ENCODE measurements at places on chromosomes 4 and X.

- DNase-seq: no peak
Observed at GRCh38 chr4:40662962-40663604, 33.4 kb upstream of the RBM47 start.

DNA sequence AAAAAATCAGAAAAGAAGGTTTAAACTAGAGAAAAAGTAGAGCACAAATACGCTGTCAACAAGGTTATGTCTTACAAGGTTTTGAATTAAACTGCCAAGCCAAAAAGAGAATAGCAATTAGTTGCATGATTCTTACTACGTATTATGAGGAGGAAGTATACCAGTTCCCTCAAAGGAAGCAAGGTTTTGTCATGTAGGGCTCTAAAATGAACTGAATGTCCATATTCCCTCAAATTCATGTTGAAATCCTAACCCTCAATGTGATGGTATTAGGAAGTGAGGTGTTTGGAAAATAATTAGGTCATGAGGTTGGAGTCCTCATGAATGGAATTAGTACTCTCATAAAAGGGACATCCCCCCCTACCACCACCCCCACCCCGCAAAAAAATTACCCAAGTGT is 201.0 kb downstream of the FBXW7 start:
- no peak for DNase-seq

GRCh38 chrX:114906984-114907510 is 110.4 kb downstream of the IL13RA2 start:
- DNase-seq: peak; percentile 17

- peak; percentile 10 for DNase-seq
Observed at GRCh38 chr4:108881190-108881589, 118.3 kb upstream of the ETNPPL start.

- no peak for DNase-seq
Observed at GRCh38 chr4:129371926-129372325, 276.0 kb downstream of the C4orf33 start.

- DNase-seq: no peak
Observed at GRCh38 chr4:116180157-116180601, 905.2 kb downstream of the TRAM1L1 start.

DNA sequence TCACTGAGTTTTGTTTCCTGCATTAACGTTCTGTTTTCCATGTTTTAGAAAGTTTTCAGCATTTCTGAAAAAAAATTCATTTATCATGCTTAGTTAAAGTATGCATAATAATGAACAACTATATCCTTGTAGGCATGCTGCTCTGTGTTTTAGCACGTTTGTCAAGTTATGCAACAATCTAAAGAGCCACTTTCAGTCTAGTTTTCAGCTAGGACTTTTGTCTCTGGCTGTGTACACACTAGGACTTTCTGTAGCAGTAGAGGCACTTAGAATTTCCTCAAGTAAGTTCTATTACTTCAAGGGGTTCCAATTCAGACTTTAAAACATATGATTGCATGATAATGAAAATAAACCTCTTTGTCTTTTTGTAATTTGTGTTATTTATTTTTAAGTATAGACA is 12.4 kb downstream of the DCAF8L1 start:
- DNase-seq: no peak

GRCh38 chrX:75273483-75273882 is 402 bp upstream of the UPRT start:
- DNase-seq: no peak

DNA sequence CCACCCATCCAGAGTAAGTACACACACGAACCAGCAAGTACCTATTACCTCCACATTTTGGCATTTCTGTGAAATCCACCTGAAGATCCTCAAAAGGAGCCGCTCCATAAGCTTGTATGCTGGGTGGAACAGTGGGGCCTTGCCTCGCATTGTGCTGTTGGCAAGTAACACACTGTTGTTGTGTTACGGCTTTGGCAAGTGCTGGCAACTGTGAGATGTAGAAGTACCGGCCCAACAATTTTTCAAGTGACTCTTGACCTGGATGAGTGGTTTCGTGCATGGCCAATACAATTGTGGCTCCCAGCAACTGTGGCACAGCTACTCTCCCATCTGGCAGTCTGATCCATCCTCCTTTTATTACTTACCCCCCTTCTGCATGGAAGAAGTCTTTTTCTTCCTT is 128.7 kb downstream of the CCNB3 start:
- DNase-seq: no peak

DNA sequence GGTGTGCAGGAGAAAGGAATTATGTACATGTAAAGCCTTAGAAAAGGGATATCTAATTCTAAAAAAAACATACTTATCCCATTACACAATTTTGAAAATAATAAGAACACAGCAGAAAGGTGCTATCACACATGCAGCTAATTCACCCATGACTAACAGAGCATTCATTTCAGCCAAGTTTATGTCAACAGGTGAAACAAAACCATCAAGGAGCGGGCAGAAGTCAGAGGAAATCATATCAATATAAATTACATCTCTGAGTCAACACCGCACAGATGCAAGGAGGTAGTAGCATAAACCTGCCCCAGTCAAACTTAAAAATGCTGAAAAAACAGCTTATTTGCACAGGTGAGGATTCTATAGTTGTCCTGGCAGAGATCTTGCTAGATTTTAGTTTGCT is 197.9 kb downstream of the PRDM5 start:
- DNase-seq: no peak

DNA sequence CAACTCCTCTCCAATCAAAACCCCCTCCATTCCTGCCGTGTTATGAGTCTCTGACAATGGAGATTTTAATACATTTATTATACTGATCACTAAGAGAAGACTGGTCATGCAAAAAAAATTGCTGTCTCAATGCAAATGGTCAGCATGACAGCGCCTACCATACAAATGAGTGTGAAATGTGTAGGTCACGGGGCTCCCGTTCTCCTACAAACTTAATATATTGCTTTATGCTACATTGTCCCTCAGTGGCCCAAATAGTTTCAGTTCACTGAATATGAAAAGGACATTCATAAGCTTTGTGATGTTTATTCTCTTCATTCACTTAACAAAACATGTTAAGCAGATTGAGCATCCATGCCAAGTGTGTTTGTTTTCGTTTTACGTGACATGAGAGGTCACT is 116.1 kb downstream of the SPANXN3 start:
- no peak for DNase-seq

DNA sequence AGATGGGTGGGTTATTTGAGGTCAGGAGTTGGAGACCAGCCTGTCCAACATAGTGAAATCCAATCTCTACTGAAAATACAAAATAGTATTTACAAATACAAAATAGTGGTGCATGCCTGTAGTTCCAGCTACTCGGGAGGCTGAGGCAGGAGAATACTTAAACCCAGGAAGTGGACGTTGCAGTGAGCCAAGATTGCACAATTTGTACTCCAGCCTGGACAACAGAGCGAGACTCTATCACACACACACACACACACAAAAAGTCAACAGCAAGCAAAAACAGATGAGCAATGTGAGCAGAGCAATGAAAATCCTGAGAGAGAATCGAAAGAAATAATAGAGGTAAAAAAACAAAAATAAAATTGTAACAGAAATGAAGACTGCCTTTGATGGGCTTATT is 168.8 kb downstream of the PCDH18 start:
- DNase-seq: no peak

GRCh38 chr4:102388611-102389010 is 43.3 kb upstream of the SLC39A8 start:
- DNase-seq: no peak

- DNase-seq: peak; percentile 92
Observed at GRCh38 chr4:167897116-167897515, 195.2 kb upstream of the ANXA10 start.

- DNase-seq: peak; percentile 81
Observed at GRCh38 chr4:39637586-39638353, 895 bp downstream of the SMIM14 start.

- DNase-seq: no peak
Observed at GRCh38 chr4:180190382-180190781, 2052.8 kb upstream of the TENM3 start.

DNA sequence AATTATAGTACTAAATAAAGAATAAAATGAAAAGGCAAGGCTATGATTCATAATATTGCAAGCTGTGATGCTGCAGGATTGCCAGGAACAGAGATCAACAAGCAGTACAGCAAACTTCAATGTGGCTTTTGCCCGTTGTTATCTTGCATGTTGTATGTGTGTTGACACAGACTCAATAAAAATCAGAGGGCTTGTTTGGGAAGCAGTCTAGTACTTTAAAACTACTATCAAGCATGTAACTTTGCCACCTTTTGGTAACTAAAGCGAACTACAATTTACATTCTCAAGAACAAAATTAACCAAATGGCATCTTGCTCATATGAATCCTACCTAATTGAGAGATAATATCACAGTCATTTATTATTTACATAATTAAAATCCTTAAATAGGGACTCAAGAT is 79.8 kb upstream of the GPM6A start:
- no peak for DNase-seq

- DNase-seq: no peak
Observed at GRCh38 chrX:38612281-38612680, 50.9 kb downstream of the TSPAN7 start.

DNA sequence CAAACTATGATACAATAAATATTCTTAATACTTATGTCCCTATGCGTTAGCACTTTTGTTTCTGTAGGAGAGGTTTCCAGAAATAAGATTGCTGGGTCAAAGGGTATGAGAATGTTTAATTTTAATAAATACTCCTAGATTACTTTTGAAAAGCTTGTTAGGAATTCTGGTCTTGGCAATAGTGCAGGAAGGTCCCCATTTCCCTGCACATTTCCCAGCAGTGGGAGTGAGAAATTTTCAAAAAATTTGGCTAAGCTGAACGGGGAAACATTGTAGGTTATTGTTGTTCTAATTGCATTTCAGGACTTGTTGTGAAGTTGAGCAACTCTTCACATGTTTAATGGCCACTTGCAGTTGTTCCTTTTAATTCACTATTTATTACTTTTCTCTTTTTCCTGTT is 27.1 kb downstream of the IGFBP7 start:
- no peak for DNase-seq

GRCh38 chrX:115616943-115617563 is 56.1 kb downstream of the PLS3 start:
- peak; percentile 51 for DNase-seq

GRCh38 chr4:83340692-83341343 is 6.2 kb upstream of the HPSE start:
- DNase-seq: no peak

GRCh38 chr4:111601671-111602070 is 543.6 kb upstream of the FAM241A start:
- no peak for DNase-seq

DNA sequence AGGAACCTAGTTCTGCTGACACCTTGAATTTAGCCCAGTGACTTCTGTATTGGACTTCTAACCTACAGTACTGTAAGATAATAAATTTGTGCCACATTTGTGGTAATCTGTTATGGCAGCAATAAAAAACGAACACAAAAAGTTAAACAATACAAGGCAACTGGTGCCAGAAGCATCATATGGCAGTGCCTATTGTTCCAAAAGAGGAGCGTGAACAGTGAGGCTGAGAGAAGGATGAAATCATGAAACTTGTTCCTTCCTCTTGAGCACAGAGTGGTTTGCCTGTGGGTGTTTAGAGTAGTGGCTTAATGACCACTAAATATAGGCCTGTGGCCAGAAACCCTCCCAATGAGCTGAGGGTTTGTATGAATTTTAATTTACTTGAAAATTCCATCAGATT is 69.7 kb upstream of the PGRMC2 start:
- DNase-seq: no peak

DNA sequence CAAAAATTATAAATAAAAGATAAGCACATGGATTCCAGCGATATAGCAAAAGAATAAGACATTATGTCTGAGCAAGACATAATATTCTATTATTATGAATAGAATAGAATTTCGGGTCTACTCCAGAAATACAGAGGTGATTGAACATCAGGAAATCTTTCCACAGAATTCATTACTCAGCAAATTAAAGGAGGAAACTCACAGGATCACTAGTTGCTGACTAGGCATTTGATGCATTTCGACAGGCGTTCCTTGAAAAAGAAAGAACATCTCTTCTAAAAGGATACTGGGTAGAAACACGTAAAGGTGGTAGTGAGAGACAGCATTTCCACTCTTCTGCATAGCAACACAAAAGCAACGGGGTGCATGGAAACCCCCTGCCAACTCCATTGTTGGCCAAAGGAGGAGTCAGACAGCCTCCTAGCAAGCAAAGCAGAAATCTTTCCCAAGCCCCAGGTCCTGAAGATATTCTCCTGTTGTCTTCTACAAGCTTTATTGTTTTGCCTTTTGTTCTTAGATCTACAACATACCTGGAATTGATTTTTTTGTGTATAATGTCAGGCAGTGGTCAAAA is 14.3 kb upstream of the PDZD4 start:
- DNase-seq: peak; percentile 40

DNA sequence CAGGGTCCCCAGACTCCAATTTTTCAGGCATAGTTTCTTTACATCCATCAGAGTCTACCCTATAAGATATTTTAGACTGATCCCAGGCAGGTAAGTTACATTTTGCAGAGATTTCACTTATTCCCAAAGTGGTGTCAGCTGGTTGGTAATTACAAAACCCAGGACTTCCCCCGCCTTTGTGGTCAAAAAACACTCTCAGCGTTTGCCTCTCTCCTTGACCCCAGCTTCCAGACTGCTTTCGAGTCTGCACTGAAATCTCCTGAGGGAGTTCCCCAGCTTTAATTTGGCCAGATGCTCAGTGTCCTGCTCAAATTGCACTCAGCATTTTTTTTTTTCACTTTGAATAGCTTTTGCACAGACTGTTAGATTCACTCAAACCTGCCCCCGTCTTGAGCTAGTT is 11.2 kb upstream of the AMOT start:
- peak; percentile 78 for DNase-seq

- DNase-seq: no peak
Observed at GRCh38 chr4:25161593-25161950, 1.3 kb upstream of the SEPSECS start.

GRCh38 chr4:48138936-48139335 is 4.9 kb upstream of the TXK start:
- no peak for DNase-seq

GRCh38 chr4:2792711-2793585 is at the start of gene SH3BP2:
Gene SH3BP2, plus strand, starts transcription at chr4:2793085. Its CDS starts 27,533 bp downstream, at chr4:2820618.
- DNase-seq: peak; percentile 30

DNA sequence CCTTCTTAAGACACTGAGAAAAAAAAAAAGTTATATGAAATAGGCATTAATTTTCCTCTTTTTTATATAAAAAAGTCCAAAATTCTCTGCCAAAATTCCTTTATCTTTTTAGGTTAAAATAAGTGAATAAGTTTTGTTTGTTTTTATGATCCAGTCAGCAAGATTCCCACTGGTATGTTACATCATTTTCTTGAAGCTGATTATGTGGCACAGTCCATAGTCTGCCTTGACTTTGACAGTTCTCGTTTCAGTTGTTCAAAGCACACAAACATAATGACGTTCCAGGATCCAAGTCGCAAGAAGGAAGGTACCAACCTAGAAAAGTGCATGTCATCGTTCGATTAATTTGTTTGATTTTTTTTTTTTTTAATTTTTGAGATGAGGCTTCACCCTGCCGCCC is 9.1 kb downstream of the UCP1 start:
- no peak for DNase-seq

GRCh38 chr4:56405016-56405415 is 17.7 kb upstream of the AASDH start:
- no peak for DNase-seq

DNA sequence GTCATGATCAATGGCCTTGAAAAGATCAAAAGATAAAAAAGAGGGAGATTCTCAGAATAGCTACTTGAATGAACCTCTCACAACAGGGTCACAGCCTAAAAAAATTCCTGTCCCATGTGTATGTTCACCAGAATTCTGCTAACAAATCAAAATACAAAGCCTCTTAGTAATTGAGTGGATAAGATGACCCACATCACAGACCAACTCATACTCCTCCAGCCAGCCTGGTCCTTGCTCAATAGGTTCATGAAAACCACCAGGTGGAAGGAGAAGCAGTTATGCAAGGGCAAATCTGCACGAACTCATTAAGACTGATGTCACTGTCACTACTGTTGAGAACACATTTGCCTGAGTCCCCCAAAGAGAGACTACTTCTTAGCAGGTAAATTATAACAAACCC is 21.5 kb downstream of the WDFY3 start:
- no peak for DNase-seq

Measured in ELF-1 (cell line).